ENCODE measurements at places on chromosomes 6 and 20. TPM values are rescaled to one million over a fixed set of nuclear protein-coding genes. Genes with fewer than 3 reads are reported as not detected.

TEAD3 gene
- 4.0 TPM for total RNA-seq

KIF25 gene
- total RNA-seq = 1.2 TPM

ACTL10 gene
- total RNA-seq = not detected

MAFB gene
- 13.5 TPM for total RNA-seq

- no peak for DNase-seq
These were observed 396.6 kb upstream of the ID4 start for GRCh38 chr6:19440531-19440930.

- DNase-seq = no peak
These were observed 6.2 kb downstream of the ULBP2 start for GRCh38 chr6:149948011-149948410.

DNA sequence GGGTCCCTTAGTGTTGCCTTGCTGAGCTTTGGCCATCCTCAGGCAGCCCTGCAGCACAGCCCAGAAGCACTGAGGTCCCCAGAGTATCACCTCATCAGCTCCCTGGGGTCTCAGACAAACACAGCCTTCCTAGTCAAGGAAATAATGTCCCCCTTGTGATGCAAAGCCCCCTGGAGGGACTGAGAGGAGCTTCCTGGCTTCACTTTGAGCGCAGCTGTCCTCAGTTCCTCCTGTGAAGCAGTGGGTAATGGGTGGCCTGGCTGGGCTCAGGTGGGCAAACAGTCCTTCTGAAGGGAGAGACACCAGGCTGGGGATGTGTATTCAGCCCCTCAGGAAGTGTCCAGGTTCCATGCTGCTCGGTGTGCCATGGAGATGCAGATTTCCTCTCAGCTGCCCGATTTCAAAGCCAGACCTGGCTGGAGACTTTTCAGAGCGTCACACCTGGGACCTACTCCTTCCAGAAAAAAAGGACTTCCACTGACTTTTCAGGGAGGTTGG, 79.2 kb upstream of the FOXA2 start:
- DNase-seq = no peak

GRCh38 chr6:155091756-155092155, 96.6 kb downstream of the TIAM2 start:
- no peak for DNase-seq

DNA sequence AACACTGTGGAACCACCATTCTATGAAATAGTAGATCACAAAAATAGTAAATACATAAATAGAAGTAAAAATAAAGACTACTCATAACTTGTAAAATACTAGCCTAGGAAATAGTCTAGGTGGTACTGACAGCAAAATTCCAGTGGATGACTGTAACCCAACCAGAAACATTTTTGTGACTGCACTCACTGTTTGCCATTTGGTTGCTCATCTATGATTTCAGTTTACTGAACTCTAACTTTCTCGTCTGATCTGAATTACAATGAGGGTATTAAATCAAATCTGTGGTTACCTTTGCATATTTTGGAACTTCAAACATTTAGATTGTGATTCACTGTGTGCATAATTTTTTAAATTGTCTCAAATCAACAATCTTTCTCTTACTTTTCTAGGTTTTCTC, 151.1 kb downstream of the KHDC1L start:
- no peak for DNase-seq

GRCh38 chr6:156928126-156928525, 150.9 kb downstream of the ARID1B start:
- DNase-seq = no peak

DNA sequence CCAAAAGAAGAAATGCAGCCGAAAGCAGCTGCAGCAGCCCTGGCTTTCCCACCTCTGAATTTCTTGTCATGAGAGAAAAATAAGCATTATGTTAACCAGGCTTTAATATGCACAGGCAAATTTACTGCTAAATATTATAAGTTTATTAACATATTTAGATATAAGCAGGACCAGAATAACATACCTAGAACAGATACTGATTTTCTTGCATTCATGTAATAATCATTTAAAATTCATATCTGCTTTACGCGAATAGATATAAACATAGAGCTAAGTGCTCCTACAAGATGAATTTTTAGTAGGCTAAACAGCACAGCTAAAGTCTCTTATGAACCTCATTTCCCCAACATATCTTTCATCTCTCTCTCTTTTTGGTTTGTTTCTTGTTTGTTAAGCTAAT, 14.7 kb downstream of the CD93 start:
- DNase-seq = no peak

All from dorsolateral prefrontal cortex (tissue), 122 donors.